ENCODE measurements at places on chromosomes 13 and 19. TPM values are rescaled to one million over a fixed set of nuclear protein-coding genes. Genes with fewer than 3 reads are reported as not detected.

CRX gene
- total RNA-seq = not detected

DNA sequence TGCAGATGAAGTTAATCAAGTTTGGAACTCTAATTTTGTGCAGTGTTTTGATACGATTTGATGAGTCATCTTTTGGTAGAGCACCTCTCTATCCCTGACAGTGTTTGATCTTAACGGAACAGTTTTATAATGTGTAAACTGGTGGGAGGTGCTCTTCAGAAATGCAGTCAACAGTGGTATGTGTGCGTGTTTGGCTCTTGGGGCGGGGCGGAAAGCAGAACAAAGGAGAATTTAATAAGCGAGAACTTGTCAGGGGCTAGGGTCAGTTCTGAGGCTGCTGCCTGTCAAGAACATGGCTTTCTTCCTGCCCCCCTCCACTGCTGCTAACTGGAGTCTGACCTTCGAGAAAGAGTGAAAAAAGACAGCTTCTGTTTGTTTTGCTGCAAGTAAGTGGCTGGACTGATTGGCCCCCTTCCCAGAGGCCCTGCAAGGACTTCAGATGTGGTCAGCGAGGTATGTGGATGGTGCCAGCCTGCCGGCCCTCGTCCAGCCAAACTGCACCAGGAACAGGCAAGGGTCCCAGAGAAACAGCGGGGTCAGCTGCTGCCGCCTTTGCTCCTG is 40.8 kb downstream of the BBC3 start:
- no peak for DNase-seq

DNA sequence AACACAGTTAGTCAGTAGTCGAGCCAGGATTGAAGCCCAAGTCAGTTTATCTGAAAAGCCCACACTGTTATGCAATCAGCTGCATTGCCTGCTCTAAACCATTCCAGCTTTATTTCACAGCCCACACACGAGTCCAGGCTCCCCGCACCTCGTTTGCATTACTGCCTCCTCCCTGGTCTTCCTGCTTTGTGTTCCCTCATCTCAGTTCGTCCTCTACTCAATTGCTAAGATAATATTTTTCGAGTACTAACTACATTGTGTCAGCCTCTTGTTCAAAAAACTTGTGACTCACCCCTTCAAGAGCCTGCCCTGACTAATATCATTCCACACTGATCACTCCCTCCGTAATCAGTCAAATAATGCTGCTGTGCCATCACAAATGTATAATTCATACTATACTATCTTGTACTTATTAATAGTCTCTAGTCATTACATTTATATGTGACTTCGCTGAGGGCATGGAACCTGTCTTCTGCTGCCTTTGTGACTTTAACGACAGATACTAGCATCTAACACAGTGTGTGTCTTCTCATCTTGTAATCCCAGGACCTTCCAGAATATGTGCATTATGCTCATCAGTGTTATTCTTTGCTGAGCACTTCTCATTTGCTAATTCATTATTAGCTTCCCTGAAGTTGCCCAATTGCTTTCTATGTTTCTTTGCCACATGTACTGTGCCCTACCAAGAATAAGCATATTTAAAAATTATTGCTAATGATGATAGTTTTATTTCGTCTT is 26.2 kb upstream of the WDFY2 start:
- no peak for DNase-seq

METTL21C gene
- total RNA-seq = not detected

DNA sequence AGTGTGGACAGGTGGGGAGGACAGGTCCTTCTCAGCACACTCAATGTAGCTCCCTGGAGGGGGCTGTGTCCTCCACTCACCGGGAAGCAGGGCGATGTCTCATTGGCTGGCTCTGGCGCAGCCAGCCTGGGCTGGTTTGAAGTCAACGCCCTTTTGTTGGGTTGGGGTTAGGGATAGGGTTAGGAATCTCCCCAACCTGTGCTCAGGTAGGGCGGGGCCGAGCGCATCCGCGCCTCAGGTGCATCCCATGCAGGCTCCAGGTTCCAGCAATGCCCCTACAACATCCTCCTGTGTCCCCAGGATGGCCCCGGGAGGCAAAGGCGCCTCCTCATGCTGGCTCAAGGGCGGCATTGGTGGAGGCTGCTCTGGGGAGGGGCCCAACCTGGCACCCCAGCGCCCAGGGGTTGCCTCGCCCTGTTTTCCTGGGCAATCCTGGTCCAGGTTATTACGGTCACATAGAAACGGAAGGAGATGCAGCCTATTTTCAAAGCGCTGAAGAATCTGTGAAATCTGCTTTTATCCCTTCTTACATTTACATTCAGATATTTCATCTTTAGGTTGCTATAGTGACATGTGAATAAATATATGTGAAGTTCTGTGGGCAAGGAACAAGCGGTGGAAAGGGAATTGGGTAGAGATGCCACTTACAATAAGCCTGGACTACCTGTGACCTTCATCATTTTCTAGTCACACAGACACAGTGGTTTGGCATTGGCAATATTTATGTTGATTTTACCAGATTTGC is 74.3 kb downstream of the TM9SF2 start:
- no peak for DNase-seq

DNA sequence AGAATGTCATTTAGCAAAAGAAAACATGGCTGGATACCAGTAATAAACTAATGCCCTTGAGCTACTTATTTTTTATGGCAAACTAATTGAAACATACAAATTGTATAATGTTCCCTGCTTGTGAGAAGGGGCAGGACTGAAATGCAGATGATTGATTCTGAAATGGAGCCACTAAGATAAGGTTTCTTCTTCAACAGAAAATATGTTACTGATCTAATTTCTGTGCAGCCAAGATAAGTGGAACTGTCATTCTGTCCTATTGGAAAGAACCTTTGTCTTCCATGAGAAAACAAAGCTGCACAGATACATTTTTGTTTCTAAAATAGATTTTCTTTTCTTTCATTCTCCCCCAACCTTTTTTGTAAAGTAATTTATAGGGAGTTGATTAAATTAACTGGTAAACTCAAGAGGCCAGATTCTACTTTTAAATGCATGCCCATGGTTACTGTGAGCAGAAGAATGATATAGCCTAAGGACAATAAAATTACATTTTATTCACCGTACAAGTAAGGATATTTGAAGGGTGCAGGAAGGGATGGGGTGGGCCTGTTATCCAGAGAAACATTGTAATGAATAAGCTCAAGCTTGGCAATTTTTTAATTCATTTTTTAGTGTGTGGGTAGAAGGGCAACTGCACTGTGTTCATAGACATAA is 39.9 kb downstream of the STARD13 start:
- DNase-seq = no peak

DNA sequence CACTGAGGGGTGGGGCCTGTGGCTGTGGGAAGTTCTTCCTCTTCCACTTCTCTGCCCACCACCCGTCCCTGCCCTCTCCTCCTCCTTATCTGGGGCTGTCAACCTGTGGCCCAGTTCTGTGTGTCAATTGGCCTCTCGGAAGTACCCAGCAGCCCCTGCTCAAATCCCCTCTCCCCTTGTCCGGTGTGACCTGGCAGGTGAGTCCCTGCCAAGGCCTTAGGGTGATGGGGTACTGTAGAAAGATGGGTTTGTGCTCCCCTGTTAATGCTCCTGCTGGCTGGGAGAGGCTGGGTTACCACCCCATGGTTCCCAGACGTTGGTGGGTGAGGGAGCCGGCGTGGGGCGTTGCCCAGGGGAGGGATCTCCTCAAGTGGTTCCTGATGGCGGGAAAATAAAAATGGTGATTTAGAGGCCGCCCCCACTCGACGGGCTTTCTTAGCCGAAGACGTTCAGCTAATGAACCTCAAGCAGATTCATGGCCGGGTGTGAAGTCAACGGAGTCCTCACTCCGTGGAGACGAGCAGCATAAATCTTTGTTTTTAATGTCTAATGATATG is 141.2 kb downstream of the URI1 start:
- DNase-seq = no peak
